CD4-positive, alpha-beta T cell treated with Interleukin-2 at 100 ng/mL for 4 hours (primary cell): ENCODE measurements at places on chromosomes 2 and 18.

DNA sequence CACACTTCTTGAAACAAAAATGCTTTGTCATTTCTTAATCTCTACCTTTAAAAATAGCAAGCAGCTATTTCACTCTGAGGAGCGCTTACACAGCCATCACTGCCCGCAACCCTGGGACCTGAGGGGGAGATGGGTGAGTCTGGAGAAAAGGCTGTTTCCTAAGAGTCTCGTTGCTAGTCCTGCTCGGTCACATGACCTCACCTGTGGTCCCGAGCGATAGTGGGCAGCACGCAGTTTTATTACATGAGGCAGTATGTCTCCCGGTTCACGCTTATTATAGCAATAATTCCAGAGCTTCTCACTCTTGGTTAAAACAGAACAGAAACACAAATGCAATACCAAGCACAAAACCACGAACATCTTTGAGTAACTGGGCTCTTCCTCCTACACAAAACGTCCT lies 105.3 kb downstream of the ZNF516 start:
- DNase-seq, result no peak

GRCh38 chr2:142463047-142463446 lies 332.2 kb upstream of the LRP1B start:
- DNase-seq, result no peak

DNA sequence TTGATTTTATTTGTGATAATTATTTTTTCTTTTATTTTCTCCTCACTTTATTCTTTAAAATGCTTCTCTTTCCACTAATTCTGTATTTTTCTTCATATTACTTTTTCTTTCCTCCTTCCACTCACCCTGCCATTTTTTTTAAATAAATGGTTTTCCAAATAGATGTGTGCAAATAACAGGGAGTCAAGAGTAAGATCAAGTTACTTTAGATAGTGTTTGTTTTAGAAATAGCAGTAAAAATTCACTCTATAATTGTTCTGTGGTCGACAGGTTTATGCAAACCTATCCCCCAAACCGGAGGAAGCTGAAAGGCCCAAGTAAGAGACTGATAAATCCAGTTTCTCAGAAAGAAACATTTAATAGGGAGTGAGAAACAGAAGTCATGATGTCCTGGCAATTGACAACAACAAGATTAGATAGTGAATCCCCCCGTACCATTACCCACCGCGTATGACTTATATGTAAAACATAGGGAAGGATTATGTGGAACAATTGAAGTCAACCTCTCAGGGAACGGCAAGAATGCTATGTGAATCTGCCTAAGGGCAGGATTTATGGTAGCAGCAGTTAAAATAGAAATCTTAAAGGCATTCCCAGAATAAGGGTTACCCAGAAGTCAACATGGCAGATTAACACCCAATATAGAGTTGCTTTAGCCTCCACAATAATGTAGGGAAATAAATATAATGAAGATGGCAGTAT lies 75.5 kb downstream of the KYNU start:
- no peak for DNase-seq

- no peak for DNase-seq
Observed at GRCh38 chr2:161367675-161368074, 48.4 kb upstream of the TBR1 start.

DNA sequence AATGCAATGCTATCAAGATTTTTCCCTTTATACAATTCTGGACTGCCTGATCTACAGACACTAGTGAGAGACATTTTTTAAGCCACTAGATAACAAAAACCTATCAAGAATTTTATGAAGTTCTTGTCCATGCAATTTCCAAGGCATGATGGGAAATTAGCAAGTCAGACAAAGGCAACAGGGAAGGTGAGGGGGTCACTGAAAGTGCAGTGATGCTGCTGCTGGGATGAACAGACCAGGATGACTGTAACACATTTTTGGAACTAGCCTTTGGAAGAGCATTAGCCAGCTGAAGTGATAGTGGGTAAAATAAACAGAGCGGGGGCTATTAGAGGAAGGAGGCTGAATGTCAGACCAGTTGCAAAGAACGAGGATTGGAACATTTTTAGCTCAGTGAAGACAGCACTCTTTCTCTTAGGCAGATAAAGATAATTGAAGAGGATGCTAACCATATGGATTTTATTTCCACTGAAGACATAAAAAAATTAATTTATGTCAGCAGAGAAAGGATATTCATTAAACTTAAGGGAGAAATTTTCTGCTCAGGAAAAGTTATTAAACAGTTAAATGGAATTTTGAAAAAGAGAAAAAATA lies 17.9 kb downstream of the NRXN1 start:
- no peak for DNase-seq

DNA sequence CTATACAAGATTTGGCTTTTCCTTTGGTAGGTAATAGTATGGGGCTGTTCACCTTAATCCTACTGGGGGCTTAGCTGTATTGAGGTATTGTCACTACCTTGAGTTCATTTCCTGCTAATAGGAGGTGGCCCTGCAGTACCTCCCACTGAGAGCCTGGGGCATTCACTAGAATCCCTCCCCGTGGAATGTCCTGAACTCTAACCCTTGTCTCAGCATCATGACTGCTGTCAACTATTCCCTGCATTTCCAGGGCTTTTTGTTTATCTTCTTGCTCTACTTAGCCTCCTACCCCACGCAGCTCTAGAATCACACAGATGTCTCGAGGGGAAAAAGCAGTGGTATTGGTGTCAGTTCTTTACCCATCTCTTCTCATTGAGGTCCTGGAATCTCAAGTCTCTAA lies 542.3 kb downstream of the METTL4 start:
- no peak for DNase-seq

DNA sequence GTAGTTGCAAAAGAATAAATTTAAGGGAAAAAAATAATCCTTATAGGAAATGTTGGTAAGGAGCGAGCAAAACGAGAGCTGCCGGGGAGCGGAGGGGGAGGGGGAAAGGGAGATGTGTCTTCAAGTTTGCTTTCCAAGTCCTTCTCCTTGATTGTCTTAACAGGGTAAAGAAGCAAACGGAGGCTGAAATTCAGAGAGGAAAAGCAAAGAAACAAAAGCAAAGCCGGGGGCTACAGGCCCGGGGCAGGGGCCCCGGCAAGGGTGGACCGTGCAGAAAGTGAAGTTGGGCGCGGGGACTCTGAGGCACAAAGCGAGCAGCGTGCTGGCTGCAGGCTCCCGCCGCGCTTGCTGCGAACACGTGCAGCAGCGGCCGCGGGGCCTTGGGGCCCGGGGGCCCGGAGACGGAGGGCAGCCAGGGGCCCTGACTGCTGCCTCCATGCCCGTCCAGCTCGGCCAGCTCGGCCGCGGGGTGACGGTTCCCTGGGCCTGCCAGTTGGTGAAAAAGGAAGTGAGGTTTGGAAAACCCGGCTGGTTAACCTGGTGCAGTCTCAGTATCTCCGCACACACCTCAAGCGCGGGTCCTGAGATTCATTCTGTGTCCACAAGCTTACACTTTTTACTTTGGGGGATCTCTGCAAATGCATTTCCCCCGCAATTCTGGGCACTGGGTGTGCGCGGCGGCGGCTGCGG lies 4.1 kb downstream of the BCL11A start:
- no peak for DNase-seq

DNA sequence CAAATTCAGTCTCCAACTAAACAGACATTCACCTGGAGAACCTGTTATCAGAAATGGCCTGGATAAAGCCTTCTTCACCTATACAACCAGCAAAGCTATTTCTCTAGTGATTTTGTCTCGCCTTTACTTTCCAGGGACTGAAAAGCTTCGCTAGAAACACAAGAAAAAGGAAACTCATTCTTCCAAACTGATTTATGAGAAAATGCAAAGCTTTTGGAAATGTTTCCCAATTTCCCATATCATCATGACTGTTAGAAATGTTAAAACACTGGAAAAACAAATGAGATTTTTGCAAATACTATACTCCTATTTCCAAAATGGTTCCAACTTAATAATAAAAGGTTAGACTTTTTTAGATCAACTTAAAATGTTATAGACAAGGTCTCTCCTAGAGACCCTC lies 218.7 kb downstream of the PAX3 start:
- DNase-seq, result no peak

- no peak for DNase-seq
Observed at GRCh38 chr2:217360781-217361482, 501.1 kb upstream of the TNP1 start.

GRCh38 chr2:47531378-47532042 lies 128.6 kb downstream of the MSH2 start:
- DNase-seq, result no peak

DNA sequence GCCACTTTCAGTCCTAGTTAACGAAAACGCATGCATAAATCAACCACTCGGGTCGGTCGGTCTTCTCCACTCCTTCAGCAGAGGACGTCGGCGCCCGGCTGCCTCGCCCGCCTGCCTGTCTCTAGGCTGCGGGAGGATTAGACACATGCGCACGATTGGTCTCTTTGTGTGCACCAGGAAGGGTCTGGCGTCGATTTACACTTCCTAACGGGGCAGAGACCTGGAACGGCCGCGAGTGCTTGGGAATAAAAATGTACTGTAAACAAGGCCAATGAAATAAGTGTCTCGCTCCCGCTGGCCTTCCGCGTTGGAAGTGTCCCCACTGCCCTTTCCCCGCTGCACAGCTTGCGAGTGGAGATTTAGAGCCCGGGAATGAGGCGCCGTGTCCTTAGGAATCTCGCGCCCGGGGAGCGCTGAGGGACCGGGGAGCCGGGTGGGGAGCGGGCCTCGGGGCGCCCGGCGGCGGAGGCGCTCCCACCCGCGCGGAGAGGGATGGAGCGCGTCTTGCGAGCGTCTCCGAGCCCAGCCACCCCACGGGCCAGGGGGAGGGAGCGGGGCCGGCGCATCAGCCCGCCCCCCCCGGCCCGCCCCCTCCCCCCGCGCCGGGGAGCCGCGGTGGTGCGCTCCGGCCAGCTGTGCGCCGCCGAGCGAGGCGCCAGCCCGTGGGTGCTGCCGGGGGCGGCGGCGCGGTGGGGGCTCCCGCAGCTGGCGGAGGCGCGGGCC lies at the start of gene DOK6:
Gene DOK6 (plus strand): TSS at position 636 of the 723 bp plus-strand sequence.
- DNase-seq, result no peak

DNA sequence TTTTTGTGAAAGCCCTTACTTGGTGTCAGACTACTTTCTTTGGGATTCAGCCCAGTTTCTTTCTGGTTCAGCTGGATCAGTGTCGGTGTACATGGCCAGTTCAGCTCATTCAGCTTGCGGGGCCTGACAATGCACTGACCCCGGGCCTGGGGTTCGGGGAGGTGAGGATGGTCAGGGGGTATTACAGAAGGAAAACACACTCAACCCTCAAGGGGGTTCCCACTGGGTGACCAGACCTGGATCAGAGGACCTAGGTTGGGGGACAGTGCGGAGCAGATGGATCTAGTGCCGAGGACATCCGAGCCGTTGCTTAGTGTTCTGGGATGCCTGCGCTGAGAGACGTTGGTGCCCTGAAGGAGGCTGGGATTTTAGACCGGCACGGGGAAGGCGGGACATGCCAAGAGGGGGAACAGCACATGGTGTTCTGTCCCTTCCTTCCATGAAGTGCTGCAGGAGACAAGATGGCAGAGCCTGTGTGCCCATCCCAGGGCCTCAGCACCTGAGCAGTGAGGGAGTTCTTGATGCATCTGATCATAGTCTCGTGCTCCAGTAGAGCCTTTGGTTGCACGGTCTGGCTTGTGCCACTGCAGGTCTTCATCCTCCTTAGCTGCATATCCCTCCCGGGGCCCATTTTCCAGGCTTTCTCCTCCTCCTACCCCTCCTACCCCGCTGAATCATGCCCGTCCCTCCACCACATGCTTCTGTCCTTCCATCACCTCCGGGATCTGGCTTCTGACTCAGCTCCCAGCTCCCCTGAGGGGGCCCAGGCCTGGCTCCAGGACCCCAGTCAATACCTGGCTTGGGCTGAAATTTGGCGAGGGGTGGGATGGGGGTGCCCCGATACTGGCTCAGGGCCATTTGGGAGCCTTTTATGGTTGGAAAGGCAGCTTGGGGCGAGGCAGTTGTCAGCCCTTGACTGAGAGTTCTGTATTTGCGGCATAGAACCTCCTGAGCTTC lies 18.0 kb downstream of the SPEG start:
- DNase-seq, result no peak
